ENCODE measurements at places on chromosomes 1 and 21. TPM values are rescaled to one million over a fixed set of nuclear protein-coding genes. Genes with fewer than 3 reads are reported as not detected.
A peak's percentile ranks its signal among the peaks of the same experiment; 100 is the strongest.

LORICRIN gene
- polyA plus RNA-seq, result not detected

RBP7 gene
- polyA plus RNA-seq, result 15.3 TPM

NSUN4 gene
- polyA plus RNA-seq, result 28.5 TPM

ERICH3 gene
- 0.78 TPM for polyA plus RNA-seq

- no peak for DNase-seq
Measured at GRCh38 chr1:53110370-53111072, 31.9 kb downstream of the SLC1A7 start.

DNA sequence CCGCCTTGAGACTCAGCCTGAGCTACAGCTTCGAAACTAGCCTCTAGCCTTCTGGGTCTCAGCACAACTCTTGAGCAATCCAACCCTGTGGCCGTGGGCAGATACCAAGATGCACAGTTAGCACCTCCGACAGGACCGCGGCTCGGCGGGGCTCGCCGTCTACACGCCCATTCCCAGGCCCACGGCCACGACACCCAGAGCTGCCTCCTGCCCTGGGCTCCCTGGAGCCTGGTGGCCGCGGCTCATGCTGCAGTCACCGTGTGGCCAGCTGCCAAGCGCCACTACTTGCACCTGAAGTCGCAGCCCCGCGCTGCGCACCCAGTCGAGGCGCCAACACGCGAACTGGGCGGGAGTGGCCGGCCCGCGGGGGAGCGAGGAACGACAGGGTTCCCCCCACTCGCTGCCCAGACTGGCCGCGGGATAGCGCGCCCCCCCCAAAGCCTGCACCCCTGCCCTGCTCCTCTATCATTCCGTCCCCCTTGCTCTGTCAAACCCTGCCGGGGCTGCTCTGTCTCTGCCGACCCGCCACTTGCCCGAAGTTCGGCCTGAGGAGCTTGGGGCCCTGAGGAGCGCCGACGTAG, 729 bp upstream of the CDCA8 start:
- no peak for DNase-seq

DNA sequence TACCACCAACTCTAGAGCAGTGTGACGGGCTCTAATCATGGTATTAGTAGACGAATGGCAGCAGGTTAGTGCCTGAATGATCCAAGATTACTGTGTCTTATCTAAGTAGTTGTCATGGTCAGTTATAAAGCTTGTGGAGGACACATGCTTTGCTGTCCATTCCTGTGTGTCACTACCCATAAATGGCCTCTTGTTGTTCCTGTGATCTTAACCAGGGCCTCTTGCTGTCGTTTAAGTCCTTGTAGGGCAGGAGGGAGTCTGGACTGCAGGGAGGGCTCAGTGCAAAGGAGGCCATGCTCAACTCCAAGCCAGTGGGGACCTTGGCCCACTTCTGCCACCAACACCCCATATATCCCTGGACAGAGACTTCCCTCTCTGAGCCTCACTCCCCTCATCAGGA, 130.5 kb downstream of the EPHB2 start:
- no peak for DNase-seq

GRCh38 chr1:235339746-235340145, 11.4 kb downstream of the GGPS1 start:
- DNase-seq, result no peak

- DNase-seq, result no peak
Measured at GRCh38 chr1:110165761-110166231, 15.5 kb downstream of the SLC6A17 start.

- DNase-seq, result no peak
Measured at GRCh38 chr1:46723901-46724300, 5.0 kb upstream of the EFCAB14 start.

GRCh38 chr1:9874959-9875635, 35.0 kb downstream of the CTNNBIP1 start:
- DNase-seq, result peak; percentile 73

DNA sequence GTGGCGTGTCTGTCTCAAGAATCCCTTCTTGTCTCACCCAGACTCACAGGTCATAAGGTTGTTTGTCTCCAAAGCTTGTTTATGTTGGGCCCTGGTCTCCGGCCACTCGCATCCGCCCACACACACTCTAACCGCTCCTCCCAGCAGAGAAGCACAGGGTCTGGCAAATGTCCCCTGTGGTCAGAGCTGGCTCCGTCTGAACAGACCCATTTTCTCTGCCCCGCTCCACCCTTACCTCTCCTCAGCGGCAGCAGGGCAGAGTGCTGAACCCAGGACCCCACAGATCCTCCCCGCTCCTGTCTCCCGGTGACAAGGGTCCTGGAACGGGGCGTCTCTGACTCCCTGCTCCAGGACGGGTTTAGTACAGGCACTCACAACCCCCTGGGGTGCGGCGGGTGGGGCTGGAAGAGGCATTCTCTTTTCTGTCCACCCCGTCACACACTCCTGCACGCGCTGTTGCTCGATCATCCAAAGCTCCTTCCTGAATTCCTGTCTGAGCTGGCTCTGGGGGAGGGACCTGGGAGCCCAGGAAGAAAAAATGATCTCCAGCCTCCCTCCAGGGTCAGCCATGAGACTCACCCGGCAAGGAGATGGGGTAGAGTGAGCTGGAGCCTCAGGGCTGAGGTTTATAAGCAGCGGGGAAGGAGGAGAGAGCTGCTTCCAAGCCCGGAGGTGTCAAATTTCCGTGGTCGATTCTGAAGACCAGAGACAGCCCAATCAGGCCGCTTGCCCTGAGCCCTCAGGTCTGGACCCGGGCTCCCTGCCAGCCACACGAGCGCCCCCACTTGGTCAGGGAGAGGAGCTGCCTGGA, at the start of gene S100A13:
Gene S100A13, minus strand, starts transcription at position 602 of the 811 bp plus-strand sequence. CDS start 1,033 bp downstream, outside the sequence.
- peak; percentile 87 for DNase-seq

Data from left kidney (tissue), 8 donors.